Neural progenitor cell (in vitro differentiated cells): ENCODE measurements at places on chromosomes 11 and 22.

DNA sequence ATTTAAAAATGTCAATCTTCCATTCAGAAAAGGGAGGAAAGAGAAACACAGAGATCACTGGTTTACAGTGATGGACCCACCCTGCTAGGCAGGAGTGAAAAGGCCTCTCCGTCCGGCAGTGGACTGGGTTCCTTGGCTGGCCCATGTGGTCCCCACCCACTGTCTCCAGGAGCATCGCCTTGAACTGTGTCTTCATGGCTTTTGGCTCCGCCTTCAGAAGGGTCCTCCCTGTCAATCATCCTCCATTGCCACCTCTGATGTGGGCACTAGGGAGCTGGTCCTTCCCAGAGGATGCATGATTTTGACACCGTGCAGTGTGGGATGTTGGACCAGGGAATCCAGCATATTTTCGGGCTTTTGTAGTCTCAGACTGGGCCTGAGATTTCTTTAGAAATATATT lies 58.2 kb upstream of the B3GAT1 start:
- no peak for DNase-seq

GRCh38 chr11:2511421-2512369 lies 66.9 kb downstream of the KCNQ1 start:
- peak; percentile 1 for DNase-seq

DNA sequence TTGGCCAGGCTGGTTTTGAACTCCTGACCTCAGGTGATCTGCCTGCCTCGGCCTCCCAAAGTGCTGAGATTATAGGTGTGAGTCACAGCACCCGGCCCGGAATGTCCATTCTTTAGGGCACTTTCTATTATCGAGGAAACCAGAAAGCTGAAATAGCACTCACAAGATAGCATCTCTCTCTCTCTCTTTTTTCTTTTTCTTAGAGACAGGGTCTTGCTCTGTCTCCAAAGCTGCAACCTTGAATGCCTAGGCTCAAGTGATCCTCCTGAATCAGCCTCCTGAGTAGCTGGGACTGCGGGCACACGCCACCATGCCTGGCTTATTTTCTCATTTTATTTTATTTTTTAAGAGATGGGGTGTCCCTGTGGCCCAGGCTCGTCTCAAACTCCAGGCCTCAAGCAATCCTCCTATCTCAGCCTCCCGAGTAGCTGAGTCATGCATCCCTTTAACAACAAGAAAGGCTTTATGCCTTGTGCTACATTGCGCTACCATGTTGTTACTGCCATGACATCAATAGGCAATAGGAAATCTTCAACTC lies 7.2 kb upstream of the EED start:
- DNase-seq, result no peak

GRCh38 chr22:42990131-42990838 lies 24.7 kb downstream of the PACSIN2 start:
- DNase-seq, result peak; percentile 26

DNA sequence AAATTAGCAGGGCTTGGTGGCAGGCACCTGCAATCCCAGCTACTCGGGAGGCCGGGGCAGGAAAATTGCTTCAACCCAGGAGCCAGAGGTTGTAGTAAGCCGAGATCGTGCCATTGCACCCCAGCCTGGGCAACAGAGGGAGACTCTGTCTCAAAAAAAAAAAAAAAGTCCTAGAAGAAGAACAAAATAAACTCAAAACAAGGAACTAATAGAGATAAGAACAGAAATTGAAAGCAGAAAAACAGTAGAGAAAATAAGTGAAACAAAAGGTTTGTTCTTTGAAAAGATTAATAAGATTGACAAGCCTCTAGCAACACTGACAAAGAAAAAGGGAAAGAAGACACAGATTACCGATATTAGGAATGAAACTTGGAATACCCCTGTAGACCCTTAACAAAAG lies 45.1 kb upstream of the CBX7 start:
- no peak for DNase-seq

- peak; percentile 32 for DNase-seq
Measured at GRCh38 chr11:121688860-121689614, 236.3 kb upstream of the SORL1-AS1 start.
